ENCODE measurements at places on chromosomes 4 and X.

DNA sequence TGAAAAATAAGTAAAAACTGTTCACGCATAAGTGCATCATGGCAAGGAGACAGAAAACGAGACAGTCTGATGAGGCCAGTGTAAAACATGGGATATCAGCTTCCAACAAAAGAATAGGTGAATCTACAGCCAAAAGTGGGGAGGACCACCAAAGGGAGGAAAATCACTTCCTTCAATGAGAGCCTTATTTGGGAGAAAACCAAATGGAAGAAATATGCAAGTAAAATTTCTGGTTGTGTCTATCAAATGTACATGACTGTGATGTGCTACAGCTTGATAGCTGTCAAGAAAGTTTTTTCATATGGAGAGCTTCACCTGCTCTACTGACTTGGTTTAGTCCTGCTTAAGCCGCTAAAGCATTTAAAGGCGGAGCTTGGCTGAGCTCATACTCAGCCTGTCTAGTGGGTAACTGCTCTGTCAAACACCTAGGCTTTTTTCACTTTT lies 66.2 kb downstream of the MAGEA1 start:
- peak; percentile 1 for DNase-seq

- no peak for DNase-seq
Observed at GRCh38 chr4:25875281-25875745, 12.5 kb upstream of the SEL1L3 start.

DNA sequence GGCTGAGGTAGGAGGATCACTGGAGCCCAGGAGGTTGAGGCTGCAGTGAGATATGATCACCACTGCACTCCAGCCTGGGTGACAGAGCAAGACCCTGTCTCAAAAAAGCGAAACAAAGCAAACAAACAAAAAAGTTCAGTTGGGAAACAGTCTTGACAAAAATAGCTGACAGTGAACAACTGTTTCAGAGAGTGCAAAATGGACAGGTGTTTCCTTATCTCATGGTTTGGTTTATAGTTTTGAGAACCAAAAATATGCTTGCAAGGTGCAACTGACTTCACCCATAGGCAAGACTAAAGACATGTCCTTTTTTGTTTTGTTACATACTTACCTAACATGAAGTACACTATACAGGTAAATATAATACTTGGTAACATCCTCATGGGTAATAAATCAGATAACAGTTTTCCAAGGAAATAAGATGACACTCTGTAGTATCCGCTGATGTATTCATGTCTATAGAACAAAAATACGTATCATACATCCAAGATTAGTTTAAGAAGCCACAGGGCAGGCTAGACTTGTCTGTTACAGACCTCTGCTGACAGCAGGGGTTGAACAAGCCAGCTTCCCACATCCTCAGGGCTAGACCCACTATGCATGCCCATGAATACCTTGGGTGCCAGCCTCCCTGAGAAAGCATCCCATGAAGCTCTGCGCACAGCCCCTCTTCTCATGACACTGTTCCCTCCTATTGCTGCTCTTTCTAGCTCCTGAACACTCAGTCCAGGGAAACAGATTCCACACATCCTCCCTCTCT lies 59.3 kb downstream of the ABCG2 start:
- DNase-seq: no peak

GRCh38 chr4:55395218-55395528 lies 584 bp upstream of the TMEM165 start:
- no peak for DNase-seq

GRCh38 chrX:24479924-24480323 lies 14.8 kb downstream of the PDK3 start:
- no peak for DNase-seq

GRCh38 chr4:56871371-56871866 lies 36.3 kb upstream of the REST start:
- DNase-seq: peak; percentile 7

- peak; percentile 95 for DNase-seq
Observed at GRCh38 chr4:105620640-105621323, 68.4 kb downstream of the ARHGEF38 start.

DNA sequence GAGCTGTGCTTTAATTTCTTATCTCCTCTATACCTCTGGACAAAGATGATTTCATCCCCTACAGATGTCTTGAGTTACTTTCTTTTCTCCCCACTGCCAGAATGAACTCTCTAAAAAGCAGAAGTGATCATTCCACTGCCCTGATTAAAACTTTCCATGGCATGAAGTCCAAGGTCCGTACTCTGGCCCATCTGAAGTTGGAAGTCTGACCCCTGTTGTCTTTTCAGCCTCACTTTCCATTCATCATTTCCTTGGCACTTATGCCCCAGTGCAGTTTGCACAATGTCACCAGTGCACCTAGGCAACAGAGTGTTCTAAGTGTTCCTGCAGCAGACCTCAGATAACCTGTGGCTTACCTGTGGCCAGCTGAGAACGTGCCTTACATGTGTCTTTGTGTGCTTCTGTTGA lies 242.4 kb downstream of the FRAS1 start:
- DNase-seq: peak; percentile 3

DNA sequence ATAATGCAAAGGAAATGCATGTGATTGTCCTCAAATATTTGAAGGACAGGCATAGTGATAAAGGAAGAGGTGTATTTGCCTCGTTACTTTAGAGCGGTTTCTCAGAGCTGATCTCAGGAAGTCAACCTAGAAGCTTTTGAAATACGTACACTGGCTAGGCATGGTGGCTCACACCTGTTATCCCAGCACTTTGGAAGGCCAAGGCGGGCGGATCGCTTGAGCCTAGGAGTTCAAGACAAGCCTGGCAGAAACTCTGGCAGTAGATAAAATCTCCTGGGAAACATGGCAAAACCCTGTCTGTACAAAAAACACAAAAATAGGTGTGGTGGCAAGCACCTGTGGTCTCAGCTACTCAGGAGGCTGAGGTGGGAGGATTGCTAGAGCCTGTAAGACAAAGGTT lies 24.9 kb downstream of the SMARCAD1 start:
- no peak for DNase-seq

GRCh38 chr4:145295547-145295946 lies 115.2 kb upstream of the OTUD4 start:
- no peak for DNase-seq

DNA sequence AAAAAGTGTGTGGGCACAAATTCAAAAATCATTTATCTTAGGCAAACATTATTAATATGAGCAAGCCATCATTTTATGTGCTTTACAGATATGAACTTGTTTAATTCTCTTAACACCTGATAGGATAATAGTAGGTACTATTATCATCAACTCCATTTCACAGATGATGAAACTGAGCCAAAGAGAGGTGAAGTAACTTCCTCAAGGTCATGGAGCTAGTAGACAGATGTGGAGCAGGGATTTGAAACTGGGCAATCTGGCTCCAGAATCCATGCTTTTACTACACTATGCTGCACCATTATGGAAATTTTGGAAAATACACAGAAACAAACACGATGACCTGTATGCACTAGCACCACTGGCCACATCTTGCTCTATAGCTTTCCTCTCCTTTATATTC lies 1.0 kb upstream of the PIN4 start:
- no peak for DNase-seq

DNA sequence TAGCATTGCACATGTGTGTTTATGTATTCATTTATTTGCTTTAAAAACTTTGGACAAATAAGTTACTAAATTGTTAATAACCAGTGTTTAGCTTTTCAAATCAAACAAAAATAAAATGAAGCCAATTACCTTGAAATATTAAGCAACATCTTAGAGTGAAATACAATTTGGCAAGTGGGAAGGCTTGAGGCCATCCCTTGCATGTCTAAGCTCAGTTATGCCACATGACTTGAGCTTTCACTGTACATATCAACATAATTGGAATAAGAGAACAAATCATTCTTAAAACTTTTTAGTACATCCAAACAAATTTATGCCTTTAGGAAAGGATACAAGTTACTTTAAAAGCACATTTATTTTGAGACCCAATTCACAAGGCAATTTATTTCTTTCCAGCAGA lies 640.6 kb downstream of the SPRY1 start:
- DNase-seq: no peak

GRCh38 chr4:107808572-107808971 lies 16.2 kb upstream of the SGMS2 start:
- DNase-seq: no peak

- DNase-seq: no peak
Observed at GRCh38 chrX:48003367-48003757, 427 bp downstream of the ZNF182 start.

DNA sequence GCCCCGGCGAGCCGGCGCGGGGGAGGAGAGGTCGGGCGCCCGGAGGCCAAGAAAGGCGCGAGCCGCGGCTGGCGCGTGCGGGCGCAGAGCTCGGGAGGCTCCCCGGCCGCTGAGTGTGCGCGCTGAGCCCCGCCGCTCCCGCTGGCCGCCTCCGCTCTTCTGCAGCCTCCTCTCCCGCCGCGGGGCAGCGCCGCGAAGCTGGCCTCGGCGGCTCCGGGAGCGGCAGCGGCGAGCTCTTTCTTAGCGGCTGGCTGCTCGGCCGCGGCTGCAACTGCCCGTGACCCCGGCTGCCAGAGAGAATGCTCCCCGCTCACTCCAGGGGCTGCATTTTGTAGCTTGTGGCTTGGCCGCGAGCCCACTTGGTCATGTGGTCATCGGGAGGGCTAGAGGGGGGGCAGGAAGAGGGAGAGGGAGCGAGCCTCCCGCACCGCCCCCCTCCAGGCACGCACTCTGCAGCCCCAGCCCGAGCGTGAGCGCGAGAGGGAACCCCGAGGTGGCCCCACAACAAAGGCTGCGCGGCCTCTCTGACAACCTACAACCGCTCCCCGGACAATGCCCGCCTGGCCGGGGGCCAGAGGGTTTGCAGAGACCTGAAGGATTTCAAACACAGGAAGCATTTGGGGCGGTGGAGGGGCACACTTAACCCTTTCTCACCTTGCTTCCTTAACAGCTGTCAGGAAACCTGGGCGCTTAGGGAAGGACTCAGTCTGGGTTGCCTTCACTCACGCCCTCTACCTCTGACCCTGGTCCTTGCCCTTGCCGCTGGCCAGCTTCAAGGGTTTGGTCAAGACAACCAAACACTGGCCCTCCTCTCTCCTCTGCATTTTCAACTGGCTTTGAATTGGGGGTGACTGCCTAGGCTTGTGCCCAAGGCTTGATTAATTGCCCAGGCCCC lies at the start of gene APLN:
TSS of gene APLN (minus strand) at position 305 of the 895 bp plus-strand sequence. CDS start 326 bp downstream, outside the sequence.
- peak; percentile 68 for DNase-seq

GRCh38 chr4:46389301-46389775 lies 590 bp downstream of the GABRA2 start:
- DNase-seq: no peak

DNA sequence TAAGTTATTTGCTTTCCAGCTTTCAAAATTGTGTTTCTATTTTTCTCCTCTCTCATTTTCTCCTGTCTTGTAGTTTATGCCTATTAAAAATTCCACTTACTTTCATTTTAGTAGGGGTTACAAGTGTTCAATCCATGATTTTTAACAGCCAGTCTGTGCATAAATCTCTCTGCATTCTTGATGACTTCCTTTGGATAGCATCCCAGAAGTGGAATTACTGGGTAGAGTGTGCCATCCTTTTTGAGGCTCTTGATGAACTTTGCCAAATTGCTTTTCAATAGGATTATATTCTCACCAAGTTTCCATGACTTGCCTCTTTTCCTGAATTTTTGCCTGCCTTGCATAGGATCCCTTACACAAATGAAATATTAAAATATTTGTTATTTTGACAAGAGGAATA lies 58.5 kb downstream of the DIPK2B start:
- peak; percentile 61 for DNase-seq

- no peak for DNase-seq
Observed at GRCh38 chr4:125838202-125838601, 523.4 kb downstream of the FAT4 start.

DNA sequence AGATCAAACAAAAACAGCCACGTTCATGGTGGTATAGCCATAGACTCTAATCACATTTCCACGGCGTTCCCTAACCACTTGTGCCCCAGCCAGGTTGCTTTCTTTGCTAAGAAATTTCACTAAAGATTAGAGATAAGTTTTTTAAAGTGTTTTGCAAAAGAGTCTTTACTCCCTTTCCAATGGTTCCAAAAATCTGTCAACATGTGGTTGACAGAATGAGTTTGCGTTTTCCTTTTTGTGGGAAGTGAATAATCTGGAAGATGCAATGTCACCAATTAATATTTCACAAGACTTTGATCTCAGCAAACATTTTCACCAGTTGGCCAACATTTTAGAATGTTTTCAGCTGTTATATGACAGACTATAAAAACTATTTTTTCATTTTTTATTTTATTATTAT lies 35.3 kb downstream of the CXCL1 start:
- DNase-seq: peak; percentile 34

GRCh38 chr4:7697821-7698220 lies 241.8 kb downstream of the AFAP1 start:
- no peak for DNase-seq

- DNase-seq: no peak
Observed at GRCh38 chr4:82623121-82623683, 61.4 kb upstream of the TMEM150C start.

- peak; percentile 88 for DNase-seq
Observed at GRCh38 chr4:73859614-73860088, 6.6 kb downstream of the PF4V1 start.

DNA sequence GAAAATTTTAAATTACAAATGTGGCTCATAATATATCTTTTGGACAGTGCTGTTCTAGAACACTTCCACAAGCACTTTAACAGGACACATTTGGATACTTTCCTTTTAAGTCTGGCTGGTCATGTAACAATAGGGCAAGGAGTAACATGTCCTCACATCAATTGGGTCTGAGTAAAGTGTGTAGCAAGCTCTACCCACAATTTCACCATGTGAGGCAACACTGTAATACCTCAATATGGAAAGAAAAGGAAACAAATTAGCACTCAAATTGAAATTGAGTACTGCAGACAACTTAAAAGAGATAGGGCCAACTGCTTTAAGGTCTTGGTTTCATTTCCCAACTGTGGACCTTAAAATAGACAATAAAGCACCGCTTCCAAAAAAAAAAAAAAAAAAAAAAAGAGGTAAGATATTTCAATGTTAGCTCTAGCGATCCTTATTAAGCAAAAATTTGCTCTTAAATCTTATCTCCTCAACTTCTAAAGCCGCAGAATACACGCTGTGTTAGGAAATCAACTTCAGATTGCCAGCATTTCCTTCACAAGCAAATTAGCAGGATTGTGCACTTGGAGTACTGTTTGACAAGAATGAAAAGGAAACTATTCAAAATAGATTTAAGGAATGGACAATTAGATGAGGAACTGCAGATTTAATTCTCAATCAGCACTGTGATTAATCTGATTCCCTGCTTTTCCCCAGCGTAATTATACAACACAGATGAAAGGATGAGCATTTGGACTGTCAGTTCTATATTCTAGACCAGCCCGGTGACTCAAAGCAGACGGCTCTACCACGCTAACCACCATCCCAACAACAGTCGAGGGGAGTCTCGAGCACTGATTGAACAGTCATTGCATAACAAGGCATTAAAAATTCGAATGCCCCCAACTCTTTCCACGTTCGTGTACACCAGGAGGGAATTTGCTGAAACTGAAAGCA lies 1.6 kb downstream of the CASK start:
- peak; percentile 57 for DNase-seq
